GM12891 (cell line): ENCODE measurements at places on chromosomes 16 and 17.
A peak's percentile ranks its signal among the peaks of the same experiment; 100 is the strongest.

DNA sequence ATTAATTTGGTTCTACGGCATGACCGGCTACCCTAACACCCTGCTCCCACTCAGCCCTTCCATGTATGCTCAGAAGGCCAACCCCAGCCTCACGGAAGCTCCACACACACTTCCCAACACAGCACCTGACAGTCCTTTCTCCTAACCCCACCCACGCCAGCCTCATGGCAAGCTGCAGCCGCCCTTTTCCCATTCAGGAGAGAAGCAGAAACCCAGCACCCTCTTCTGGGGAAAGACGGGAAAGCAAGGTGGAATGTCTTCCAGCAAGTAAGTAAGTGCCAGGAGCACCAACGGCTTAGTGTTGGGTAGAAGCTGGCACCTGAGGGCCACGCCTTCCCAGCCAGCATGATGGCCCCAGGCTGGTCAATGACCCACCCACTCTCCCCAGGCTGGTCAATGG lies 32.1 kb downstream of the ABR start:
- no peak for DNase-seq

DNA sequence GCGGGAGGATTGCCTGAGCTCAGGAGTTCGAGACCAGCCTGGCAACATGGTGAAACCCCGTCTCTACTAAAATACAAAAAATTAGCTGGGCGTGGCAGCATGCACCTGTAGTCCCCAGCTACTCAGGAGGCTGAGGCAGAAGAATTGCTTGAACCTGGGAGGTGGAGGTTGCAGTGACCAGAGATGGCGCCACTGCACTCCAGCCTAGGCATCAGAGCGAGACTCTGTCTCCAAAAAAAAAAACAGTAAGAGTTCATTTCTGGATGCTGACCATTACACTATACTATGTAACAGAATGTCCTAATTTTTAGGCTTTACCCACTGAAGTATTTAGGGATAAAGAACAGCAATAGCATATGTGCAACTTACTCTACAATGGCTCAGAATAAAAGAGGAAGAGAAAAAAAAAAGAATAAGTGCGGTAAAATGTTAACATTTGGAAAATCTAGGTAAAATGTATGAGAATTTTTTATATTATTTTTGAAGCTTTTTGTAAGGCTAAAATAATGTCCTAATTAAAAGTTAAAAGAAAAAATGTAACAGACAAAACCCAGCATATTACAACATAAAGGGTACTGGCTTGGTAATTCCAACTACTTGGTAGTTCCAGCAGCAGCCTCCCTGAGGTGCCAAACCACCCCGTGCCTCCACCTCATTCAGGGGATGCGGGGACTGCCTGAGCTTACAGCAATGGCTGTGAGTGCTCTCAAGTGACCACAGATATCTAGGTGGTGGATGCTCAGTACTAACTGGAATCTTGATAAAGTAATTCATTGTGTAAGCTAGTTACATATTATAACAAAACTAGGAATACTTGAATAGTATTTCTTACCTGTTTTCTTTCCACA lies 10.9 kb downstream of the COPS3 start:
- no peak for DNase-seq

- peak; percentile 73 for DNase-seq
Measured at GRCh38 chr17:82031303-82031884, at the start of gene RAC3. Gene RAC3, plus strand, starts transcription at chr17:82031678. Its CDS starts 84 bp downstream, at chr17:82031762.

- peak; percentile 17 for DNase-seq
Measured at GRCh38 chr17:16352303-16352666, 984 bp downstream of the CENPV start.

DNA sequence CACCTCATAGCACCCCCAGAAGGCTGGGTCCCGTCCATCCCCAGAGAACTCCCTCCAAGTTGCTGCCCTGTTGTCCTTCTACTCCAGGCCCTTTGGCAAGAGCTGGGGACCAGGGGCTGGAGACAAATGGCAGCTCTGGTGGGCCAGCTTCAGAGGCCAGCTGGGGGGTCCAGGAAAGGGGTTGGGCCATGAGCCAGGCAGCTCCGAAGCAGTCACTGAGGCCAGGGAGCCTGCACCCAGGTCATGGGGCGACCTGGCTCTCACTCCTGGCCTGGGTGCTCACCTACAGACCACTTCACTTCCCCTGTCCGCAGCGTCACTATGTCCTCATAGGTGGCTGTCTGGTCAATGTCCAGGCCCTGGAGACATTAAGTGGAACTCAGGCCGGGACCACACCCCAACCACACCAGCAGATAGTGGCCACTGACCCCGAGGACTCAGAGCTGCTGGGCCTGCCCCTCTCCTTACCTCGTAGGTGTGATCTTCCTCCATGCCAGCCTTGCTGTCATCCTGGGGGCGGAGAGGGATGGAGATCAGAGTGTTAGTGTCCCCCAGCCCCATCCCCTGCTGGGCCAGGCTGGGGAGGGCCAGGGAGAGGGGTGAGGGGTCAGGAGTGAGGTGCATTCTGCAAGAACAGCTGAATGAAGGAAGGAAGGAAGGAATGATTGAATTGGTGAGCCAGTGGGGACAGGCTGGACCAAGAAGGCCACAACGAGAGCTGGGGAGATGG lies 3.0 kb downstream of the CD79B start:
- no peak for DNase-seq

DNA sequence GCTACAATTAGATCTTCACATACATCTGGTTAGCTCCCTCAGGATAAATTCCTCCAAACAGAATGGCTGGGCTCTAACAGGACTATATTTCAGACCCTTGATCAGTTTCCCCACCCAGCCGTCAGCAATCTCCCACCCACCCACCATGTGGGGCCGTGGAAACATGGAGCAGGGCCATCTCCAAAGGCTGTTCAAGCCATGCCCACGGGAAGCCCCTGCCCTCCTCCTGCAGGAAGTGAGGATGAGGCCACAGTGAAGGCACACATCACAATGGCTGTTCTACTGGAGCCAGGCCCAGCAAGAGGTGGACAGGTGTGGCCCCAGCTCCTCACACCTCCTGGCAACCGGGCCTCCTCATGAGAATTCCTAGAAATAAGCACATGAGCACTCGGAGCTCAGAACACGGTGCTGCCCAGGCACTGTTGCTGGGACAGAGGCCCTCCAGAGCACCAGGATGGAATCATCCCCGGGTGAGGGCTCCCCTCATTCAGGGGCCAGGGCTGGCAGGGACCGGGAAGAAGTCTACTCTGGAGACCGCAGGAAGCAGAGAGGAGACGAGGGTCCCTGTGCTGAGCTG lies at the start of gene LITAFD:
LITAFD (plus strand) TSS at position 311 of the 577 bp plus-strand sequence. CDS start 2,005 bp downstream, outside the sequence.
- no peak for DNase-seq

DNA sequence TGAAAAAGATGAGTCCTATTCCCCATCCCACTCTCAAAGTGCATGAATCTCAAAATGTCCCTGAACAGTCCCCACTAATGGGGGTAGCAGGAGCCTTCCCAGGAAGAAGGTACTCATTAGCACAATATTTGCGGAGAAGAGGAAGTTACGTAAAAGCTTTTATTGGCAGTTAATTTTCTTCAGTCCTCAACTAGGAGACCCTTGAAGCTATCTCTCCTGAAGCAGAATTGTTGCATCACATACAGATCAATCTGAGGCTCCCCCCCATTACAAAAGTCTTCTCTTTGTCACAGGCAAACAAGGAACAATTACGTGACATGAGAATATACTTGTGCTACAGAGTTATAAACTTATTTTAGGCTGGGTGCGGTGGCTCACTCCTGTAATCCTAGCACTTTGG lies 14.2 kb downstream of the SLFN12L start:
- no peak for DNase-seq

- DNase-seq = no peak
Measured at GRCh38 chr16:2427526-2427925, 1.7 kb upstream of the CCNF start.

- no peak for DNase-seq
Measured at GRCh38 chr16:76854234-76854633, 336.8 kb upstream of the MON1B start.

DNA sequence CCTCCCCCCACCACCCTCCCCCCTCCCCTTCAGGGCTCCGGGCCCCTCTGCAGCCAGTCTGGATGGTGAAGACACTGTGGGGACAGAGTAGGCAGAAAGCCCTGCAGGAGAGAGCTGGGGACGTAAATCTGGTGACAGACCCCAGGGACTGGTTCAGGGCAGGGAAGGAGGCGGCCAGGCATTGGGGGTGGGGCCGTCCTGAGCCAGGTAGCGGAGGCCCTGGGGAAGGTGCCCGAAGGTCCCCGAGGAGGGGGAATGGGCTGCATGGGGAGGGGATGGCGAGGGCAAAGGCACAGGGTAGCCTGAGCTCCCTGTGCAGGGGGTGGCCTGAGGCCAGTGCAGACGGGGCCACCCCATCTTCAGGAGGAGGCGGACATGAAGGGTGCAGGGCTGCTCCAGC lies 26.3 kb upstream of the CACNA1H start:
- no peak for DNase-seq

GRCh38 chr17:5416901-5417300 lies 2.6 kb downstream of the NUP88 start:
- DNase-seq = no peak

DNA sequence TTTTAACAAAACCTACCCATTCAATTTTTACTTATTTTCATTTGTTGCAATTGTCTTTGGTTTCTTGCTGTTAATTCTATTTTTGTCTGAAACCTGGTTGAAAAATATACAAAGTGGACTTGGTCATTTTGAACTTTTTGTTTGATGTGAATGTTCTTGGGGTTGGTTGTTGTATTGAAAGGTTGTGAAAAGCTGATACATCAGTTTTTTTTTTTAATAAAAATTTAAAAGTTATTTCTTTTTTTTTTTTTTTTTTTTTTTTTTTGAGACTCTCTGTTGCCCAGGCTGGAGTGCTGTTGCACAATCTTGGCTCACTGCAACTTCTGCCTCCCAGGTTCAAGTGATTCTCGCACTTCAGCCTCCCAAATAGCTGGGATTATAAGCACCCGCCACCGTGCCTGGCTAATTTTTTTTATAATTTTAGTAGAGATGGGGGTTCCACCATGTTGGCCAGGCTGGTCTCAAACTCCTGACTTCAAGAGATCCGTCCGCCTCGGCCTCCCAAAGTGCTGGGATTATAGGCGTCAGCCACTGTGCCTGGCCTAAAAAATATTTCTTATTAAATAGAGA lies 28.9 kb downstream of the WIPF2 start:
- no peak for DNase-seq

- no peak for DNase-seq
Measured at GRCh38 chr17:65190467-65191097, 53.4 kb downstream of the RGS9 start.

DNA sequence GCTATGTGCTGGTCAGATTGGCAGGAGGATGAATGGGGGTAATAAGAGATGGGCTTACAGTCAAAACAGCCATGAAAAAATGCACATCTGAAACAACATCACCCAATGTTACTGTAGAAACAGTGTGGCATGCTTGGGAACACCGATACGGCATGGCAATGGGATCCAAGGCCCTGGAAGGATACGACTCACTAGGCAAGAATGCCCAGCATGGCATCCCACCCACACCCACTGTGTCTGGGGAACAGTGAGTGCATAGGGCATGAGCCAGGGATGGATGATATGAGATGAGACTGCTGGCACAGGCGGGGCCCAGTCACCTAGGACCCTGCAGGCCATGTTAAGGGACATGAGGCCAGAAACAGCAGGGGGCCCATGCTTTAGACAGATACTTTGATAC lies 11.5 kb downstream of the TRIM25 start:
- DNase-seq = no peak

DNA sequence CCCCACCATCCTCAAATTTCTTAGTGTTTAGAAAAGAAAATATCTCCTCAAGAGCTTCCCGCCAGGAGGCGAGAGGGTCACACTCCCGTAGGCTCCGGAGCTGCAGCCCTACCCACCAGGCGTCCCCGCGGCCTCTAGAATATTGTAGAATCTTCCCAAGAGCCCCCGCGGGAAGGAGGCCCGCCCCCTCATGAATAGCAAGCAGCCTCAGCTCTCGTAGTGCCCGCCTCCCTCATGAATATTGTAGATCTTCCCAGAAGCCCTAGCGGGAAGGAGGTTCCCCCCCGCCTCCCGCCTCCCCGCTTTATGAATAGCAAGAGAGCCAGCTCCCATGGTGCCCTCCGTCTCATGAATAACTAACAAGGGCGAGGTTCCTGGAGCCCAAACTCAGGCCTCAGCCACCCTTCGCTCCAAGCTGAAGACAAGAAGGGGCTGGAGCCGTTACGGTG lies at the start of gene FBXO47:
FBXO47 (minus strand) TSS at position 114 of the 449 bp plus-strand sequence. CDS start 4,378 bp downstream, outside the sequence.
- DNase-seq = no peak

GRCh38 chr17:66371561-66371960 lies 69.1 kb downstream of the PRKCA start:
- DNase-seq = no peak

DNA sequence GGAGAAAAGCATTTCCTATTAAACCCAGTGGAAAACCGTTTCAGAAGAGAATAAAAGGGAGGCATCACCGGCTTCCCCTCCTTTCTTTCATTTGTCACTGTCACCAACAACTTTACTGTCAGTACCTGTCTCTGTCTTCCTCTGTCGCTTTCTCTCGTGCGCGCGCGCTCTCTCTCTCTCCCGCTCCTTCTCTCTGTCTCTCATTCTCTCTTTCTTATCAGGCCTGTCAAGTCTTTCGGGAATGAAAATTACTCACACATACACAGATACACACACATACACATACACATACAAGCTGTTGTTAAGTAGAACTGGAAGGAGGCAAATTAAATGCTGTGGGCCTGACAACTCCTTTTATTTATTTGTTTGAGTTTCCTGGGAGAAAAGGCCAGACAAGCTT lies 17.6 kb downstream of the MYOCD start:
- DNase-seq = no peak

DNA sequence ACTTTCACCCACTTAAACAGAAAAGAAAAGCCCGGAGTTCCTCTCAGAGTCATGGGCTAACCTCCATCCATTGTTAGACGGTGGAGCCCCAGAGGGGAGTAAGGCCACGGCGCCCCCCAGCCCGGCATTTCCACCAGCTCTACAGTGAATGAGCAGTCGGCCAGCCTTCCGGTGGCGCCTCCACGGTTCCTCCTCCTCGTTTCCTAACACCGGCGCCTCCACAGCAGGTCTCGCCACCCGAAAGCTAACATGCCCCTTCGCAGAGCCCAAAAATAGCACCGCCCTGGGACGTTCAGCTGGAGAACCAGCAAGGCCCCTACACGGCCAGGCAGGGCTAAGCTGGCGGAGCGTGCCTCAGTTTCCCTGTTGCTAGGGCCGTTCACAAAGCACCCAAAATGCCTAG lies 858 bp downstream of the MMD start:
- DNase-seq = no peak

DNA sequence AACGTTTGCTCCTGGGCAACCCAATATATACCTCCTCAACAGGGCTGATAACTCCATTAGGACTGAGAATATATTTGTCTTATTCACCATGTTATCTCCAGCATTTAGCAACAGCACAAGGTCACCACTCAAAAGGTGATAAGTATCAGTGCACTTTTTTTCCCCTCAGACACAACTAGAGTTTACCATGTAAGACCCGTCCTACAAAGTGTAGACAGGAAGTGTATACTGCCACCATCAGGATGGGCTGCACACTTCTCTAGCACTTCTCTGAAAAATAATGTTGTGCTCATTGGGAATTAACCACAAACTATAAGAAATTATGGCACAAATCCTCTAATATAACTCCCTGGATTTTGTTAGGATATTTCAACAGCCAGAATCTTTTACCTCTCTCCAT lies 5.7 kb upstream of the VAT1L start:
- DNase-seq = no peak
